NCI-H2081 treated with DMSO at 0.1 percent for 48 hours (cell line): ENCODE measurements at places on chromosomes 1 and 21.

DNA sequence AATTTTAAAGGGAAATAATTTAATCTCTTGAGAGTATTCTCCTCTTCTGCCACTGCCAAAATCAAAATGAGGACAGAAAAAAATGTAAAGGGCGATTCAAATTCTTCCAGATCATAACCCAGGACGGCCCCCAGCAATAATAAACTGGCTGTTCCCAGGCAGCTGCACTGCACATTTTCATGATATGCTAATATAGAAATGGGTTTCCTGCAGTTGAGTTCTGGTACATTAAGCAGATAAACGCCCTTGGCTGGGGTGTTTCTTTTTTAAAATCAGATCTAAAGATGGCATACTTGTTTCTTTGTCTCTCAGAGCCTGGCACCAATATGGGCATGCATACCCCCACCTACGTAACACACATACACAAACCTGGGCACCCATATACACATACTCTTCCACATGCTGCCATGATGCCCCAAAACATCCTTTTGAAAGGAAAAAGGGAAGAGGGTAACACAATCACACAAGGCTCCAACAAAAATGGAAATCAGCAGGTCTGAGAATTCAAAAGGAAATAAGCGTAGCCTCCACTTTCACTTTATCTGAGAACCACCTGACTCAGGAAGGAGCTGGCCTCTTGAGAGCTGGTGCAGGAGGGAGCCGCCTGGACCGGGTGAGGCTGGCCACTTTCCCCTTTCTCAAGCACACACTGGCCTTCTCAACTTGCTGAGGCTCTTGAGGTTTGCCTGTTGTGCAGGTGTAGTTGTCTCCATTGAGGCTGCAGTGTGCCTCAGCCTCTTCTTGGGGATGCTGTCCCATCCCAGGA, 653.4 kb downstream of the KIF26B start:
- DNase-seq: no peak

GRCh38 chr1:240027059-240027462, 64.6 kb upstream of the FMN2 start:
- DNase-seq: peak; percentile 33

GRCh38 chr1:18282851-18283600, 175.4 kb downstream of the IGSF21 start:
- DNase-seq: no peak

DNA sequence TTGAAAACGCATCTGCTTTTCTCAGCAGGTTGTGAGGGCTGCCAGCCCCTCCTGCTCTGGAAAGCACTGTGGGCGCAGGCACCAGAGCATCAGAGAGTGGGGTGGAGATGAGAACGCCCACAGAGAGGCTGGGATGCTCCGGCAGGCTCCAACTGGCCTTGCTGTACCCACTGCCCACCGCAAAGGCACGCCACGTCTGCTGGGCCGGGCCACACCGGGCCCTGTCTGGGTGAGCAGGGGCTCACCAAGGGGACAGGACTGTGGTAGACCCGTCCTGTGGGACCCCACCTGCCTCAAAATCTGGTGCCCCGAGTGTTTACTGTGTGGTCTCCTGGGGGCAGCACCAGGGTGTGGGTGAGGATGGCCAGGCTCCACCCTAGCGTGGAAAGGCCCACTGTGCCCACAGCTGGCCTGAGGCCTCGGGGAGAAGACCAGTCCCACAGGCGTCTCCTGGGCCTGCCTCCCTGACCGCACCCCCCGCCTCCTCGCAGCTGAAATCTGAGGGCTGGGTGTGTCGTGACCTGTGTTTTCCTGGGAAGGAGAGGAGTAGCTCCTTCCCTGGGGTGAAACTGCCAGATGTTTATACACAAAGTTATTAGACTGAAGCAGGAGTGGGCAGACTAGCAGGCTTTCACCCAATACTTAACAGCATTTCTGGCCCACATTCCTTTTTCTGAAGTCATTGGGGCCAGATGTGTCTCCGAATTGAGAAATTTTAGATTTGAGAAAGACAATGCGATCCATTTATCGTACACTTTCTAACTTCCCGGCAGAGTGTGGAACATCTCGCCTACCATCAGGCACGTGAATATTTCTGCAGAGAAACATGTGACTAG, 53.8 kb downstream of the STUM start:
- DNase-seq: no peak

DNA sequence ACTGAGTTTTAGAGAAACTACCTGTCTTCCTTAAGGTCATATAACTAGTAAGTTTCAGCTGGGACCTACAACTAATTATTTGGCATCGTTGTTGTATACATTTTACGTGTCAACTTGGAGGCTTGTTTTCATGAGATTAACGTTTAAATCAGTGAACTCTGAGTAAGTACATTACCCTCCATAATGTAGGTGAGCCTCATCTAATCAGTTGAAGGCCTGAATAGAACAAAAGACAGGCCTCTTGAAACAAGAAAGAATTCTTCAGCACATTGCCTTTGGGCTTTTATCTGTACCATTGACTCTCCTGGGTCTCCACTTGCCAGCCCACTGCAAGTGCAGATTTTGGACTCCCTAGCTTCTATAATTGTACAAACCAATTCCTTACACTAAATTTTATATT, 364.6 kb downstream of the ADGRL2 start:
- DNase-seq: no peak

DNA sequence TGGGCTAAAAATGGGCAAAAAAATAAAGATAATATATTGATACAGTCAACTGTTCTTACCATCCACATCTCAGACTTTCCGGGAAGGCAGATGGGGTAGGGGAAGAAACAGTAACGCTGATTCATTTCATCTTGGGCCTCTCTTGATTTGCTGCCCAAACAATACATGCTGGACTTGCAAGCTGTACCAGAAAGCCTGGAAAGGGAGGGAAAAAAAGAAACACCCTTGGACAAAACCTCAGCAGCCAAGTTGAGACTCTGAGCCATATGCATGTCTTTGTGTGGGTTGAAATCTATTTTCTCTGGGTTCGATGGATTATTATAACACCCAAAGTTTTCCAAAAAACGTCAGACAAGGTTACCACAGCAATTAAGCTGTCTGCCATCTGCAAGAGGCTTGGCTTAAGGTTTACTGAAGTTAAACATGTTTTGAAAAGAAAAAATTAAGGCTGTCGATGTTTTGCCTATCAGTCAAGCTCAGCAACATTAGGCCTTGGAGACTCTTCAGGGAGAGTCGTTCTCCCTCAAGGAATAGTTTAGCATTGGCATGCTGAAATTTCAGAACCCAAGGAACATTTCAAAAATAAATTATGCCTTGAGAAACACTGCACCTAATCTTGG, 71.2 kb downstream of the PSMG1 start:
- DNase-seq: no peak

- DNase-seq: no peak
Measured at GRCh38 chr21:16125274-16125673, 395.5 kb downstream of the USP25 start.

DNA sequence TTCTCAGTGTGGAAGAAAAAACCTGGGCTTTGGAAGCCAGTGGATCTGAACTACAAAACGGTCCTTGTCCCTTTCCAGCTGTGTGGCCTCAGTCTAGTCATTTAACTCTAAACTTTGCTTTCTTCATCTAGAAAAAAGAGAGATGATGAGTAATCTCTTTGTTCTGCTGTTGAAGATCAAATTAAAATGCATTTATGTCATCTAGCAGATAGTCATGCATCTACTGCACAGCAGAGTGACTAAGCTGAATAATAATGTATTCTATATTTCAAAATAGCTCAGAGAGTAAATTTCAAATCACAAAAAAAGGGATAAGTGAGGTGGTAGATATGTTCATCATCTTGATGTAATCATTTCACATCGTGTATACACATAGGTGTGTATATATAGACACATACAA, 473.2 kb downstream of the DSCAM start:
- DNase-seq: no peak

GRCh38 chr1:63602629-63603028, 9.4 kb downstream of the PGM1 start:
- no peak for DNase-seq

DNA sequence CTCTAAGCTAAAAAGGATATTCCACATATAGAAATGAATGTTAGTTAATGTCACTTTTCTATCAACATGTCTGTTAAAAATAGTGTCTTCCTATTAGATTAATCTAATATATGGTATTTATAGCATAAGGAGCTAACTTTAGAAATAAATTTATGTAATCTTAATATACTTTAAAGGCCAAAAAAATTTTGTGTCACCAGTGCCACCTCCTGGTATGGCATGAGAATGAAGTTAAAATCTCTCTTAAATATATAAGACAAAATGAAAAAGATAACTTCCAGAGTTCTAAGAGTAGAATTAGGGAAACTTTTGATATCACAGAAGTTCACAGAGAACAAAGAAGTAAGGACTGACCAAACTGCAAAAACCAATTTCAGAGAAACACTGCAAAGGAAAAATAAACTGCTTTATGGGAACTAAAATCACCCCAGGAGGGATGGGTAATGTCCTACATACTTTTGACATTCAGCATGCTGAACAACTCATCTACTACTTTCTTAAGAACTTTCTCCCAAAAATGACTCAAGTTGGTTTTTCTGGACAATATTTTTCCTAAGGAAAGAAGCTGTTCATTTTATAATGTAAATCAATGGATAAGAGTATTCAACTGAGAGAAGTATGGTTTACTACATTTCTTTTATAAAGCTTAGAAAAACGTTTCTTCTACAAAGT, 82.8 kb downstream of the TRIM33 start:
- DNase-seq: no peak

DNA sequence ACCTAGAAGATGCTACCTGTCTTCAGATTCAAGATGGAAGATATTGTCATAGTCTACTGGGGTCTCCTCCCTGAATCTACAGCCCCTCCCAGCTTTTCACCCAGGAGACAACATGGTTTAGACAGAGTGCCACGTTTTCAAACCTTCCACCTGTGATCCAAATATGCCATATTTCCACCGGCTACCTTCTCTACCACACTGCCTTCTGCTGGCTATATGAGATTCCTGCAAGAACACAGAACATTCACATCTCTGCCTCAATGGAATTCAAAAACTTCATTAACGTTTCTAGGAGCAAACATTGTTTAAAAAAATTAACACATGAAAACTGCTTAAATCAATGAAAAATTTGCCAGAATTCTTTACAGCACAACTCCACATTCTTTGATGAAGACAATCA, 12.9 kb upstream of the LELP1 start:
- no peak for DNase-seq

DNA sequence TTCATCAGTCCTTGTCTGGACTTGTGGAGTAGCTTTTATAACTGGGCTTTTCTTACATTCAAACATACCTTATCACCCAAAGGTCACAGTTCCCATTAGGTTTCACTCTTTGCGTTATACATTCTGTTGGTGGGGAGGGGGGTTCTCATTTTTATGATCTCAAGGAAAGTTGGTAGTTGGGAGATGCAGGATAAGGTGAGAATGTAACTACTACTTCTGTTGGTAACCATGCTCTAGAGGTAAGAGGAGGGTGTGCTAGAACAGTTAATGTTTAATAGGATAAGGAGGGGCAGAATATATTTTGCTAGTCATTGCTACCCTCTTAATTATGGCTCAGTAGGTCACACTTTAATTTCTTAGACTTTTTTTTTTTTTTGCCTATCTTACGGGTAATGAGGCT, 10.7 kb downstream of the YBX1 start:
- DNase-seq: no peak

- no peak for DNase-seq
Measured at GRCh38 chr1:15963363-15963967, 12.4 kb downstream of the ZBTB17 start.

DNA sequence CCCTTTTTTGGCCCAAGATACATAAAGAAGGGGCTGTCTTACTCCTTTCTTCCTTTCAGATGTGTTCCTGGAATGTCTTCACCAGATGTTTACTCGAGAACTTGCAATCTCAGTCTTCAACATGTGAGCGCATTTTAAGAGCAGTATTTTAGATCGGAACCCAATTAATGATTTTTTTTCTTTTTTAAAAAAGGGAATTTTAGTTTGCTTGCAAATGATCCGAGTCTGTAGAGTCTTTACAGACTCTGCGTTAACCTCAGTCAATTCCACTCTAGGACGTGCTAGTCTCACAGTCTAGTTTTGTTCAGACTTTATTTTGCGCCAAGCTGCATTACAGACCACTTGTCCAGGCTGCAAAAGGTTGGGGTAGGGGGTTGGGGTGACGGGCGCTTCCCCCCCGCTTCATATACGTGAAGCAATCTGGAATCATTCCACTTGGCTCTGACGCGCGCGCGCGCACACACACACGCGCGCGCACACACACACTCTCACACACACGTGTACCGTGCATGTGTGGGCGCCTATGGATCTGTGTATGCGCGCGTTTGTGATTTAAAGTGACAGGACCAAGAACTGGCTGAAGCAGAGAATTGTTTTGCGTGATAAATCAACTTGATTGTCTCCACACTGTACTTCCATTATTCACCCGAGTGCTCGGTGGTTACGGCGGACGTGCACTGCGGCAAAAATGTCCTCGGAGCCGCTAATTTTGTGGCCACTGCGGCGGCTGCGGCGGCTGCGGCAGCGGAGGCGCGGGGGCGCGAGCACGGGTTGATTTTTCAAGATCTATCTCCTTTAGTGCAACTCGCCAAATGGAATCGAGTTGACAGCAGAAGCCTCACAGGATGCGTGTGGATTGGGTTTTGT, 25.6 kb upstream of the NFIA start:
- DNase-seq: no peak

GRCh38 chr21:39221282-39221996, 38.2 kb upstream of the PSMG1 start:
- no peak for DNase-seq

GRCh38 chr1:12143631-12144155, 23.1 kb upstream of the TNFRSF1B start:
- DNase-seq: no peak

DNA sequence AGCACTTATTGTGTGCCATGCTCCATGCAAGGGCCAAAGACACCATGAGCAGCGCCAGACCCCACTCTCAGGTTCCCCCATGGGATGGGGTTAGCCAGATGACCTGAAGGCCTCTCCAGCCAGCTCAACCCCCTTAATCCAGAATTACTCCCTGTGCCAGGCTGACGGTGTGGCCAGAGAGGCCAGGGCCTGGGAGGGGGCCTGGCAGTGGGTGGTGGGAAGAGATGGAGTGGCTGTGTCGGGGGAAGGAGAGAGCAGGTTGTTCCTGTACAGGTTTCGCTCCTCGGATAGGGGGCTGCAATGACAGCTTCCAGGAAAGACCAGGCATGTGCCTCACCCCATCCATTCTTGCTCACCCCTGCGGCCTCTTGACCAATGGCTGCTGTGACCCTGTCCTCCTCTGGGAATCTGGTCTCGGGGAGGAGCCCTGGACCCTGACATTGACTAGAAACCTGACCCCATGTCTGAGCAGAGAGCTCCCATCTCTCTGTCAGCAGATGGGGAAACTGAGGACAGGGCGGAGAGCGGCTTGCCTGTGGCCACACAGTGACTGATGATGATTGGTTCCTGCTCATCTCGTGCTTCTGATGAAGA, 345.3 kb downstream of the MATN1 start:
- DNase-seq: no peak

DNA sequence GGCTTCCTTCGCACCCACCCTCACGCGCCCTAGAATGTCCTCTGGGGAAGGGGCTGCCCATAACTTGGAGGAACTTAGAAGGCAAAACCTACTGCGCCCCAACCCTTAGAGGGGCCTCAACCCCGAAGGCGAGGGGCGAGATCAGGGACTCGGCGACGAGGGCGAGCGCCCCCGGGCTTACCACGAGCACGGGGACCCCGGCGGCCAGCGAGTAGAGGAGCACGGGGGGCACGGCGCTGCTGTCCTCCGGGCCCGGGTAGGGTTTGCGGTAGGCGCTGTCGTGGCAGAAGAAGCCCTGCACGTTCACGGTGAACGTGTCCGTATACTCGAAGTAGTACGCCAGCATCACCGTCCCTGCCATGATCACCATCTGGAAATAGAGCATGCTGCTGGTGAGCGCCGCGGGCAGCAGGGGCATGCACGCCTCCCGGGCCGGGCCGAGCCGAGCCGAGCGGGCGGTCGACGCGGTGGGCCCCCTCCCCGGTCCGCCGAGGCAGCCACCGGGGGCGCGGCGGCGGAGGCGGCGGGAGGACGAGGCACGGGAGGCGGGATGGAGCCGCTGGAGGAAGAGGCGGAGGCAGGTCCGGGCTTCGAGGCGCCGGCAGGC, 304 bp downstream of the PLPPR5 start:
- DNase-seq: no peak
